ENCODE measurements at places on chromosomes 13 and 19. TPM values are rescaled to one million over a fixed set of nuclear protein-coding genes. Genes with fewer than 3 reads are reported as not detected.

DNA sequence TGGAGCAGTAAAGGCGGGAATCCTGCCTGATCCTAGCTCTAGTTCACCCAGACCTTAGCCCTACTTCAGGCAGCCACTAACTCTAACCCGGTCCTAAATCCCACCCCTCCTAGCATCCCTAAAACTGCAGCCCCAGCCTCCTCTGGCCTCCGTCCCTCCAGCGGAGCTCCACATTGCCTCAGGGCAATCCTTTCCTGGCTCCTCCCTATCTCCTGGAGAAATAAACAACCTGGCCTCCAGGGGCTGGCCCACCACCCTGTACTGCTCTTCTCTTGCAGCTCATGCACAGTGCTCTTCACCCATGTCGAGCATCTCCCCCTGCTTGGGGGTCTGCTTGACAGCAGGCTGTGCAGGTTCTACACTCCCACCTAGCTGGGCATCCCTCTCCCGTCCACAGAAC lies 6.7 kb downstream of the POU2F2 start:
- DNase-seq, result no peak

DNA sequence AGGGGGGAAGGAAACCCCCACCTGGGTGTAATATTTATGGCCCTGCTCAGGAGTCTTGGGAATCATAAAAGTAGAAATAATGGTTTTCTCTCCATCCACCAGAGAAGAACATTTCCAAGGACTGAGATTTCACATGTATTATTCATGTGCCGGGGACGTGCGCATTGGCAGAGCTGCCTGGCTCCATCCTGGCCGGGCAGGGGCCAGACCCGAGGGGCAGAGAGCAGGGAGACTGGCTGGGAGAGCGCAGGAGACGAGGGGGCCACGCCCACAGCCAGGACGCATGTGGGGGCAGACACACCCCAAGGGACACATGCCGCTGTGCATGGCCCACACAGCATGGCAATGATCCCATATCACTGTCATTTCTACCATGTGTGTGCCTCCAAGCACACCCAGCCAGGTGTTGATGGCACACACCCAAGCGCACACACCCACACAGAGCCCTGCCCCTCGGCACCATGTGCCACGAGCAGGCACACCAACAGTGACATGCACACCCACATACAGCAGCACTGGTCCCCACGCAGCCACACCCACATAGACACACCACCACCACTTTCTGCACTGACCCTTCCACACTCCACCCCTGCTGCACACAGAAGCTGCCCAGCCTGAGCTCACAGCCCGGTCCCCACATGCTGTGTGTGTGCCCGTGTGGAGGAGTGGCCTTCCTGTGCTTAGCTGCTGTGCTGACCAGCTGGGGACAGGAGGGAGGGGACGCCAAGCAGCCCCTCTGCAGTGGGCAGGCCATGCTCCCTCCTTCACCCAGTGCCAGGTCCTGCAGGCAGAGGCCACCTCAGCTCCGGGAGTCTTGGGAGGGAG lies 39.3 kb downstream of the CEBPG start:
- DNase-seq, result no peak

DNA sequence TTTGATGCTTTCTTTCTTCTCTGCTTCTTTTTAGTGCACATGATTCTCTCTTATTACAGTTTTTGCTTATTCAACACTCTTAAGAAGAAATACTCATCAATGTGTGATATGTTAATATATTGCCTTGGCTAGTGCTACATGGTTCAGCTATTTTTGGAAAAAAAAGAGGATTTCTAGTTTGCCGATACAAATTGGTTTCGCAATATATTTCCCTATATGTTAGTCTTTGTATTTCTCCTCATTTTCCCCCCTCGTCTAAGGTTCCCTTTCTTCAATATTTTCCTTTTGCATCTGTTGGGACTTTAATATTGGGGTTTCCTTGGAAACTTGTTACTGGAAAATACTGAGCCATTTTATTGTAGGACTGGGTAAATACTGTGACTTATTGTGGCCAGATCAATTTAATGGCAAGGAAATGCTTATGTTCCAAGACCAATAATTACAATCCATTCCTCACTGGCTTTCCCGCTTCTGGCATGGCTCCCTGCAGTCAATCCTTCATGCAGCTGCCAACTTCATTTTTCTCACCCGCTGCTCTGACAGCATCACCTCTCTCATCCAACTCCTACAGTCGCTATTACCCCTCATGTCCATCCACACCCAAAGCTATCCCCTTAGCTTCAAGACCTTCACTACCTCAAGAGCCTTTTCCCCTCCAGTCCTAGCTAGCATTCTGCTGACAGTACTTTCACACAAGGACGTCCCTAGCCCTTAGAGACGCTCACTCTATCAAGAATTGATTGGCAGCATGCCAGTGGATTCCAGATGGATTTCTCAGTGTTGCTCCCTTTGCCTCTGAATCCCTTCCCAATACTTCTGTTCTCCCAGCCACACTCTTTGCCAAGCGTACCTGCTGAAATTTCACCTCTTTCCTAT lies 280.1 kb upstream of the TMTC4 start:
- no peak for DNase-seq

- no peak for DNase-seq
Observed at GRCh38 chr13:44165221-44165888, 208.3 kb upstream of the SERP2 start.

- DNase-seq, result no peak
Observed at GRCh38 chr13:112934078-112934477, 34.9 kb upstream of the MCF2L start.

DNA sequence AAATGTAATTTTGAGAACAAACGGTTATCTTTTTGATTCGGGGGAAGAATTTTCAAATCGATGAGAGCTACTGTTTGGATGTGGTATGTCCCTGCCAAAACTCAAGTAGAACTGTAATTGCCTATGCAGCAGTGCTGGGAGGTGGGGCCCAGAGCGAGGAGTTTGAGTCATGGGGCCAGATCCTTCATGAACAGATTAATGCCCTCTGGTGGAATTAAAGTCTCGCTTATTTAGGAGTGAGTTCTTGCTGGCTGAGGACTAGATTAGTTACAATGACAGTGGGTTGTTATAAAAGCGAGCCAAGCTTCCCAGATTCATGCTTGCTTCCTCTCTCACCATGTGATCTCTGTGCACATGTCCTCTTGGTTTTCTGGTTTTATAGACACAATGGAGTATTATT lies 11.8 kb upstream of the PRR20A start:
- no peak for DNase-seq

GRCh38 chr19:48554385-48555091 lies 2.6 kb downstream of the SULT2B1 start:
- no peak for DNase-seq

GRCh38 chr19:20066861-20067260 lies 10.9 kb upstream of the ZNF90 start:
- DNase-seq, result no peak

DNA sequence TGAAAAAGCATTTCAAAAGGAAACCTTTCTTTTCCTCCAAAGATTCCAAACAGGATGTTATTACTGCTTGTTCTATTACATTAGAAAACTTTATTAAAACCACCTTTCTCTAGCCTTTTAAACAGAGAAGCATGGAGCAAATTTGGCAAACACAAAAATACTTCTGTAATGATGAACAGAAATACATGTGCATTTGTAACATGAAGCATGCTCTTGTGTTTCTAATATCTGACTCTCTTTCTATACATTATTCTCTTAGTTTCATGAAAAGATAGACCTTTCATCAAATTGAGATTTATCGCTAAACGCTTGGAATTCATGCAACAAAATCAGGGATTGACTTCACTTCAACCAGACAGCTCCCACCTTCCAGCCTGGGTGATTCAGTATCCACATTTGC lies 152.8 kb upstream of the IRS2 start:
- no peak for DNase-seq

DNA sequence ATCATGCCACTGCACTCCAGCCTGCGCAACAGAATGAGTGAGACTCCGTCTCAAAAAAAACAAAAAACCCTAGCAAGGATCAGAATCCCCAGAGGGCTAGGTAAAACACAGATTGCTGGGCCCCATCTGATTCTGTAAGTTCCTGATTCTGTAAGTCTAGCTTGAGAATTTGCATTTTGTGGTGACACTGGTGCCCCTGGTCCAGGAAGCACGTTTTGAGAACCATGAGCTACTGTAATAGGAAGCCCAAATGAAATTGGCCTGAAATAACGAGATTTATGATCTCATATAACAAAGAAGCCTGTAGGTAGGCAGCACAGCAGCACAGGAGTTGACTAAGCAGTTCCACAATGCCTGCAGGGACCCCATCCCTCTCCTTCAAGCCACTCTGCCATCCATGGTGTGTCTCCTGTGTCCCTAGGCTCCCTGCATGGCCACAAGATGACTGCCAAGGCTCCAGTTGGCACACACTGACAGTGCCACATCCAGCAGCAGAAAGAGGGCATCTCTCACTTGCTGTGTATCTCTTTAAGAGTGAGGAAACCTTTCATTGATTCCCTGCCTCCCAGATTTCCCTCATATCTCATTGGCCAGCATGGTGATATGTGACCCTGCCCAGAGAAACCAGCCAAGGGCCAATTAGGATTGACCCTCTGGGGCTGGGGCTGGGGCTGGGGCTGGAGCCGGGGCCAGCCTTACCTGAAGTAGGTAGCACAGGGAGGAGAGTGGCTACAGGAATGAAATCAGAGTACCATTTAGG lies 21.7 kb downstream of the SIPA1L3 start:
- DNase-seq, result no peak

DNA sequence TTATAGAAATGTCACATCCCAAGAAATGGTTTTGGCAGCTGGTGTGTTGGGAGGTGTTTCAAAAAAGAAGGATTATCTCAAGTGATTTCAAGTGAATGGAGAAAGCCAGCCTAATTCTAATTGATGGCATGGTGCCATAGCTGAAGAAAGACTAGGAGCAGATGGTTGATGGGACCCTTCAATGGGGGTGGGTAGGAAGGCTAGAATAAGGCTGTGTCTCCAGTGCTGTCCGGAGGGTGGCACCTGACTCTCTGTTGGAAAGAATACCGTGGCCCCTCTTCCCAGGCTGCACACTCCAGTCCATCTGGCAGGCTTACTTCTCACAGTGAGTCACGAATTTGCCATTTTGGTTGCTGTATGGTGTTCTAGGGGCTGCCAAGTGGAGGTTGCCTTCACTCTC lies 51.0 kb upstream of the GPR12 start:
- DNase-seq, result no peak

DNA sequence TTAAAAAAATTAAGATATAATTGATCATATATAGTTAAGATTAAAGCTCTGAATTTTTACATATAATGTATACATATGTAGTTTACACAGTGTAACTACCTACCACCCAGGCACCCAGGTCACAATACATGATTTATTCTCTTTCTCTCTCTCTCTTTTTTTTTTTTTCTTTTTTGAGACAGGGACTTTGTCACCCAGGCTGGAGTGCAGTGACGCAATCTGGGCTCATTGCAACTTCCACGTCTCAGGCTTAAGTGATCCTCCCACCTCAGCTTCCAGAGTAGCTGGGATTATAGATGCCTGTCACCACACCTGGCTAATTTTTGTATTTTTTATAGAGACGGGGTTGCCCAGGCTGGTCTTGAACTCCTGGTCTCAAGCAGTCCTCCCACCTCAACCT lies 18.8 kb upstream of the CLASRP start:
- no peak for DNase-seq

GRCh38 chr13:63351081-63351480 lies 1935.4 kb upstream of the PCDH20 start:
- DNase-seq, result no peak

- no peak for DNase-seq
Observed at GRCh38 chr13:91351980-91352379, 4.5 kb downstream of the MIR17HG start.

- DNase-seq, result no peak
Observed at GRCh38 chr13:85283408-85283807, 515.8 kb downstream of the SLITRK6 start.

- DNase-seq, result peak; percentile 40
Observed at GRCh38 chr13:101706651-101707050, 254.2 kb downstream of the ITGBL1 start.

DNA sequence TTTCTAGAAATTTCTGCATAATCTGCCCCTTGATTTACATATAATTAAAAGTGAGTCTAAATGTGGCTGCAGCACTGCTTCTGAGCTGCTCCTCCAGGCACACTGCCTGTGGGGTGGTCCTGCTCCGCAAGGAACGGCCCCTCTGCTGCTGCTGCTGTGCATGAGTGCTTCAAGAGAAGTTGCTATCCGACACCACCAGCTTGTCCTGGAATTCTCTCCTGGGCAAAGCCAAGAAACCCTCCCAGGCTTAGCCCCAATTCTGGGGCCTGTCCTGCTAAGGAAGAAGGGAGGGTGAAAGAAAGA lies 7.5 kb upstream of the PDCD5 start:
- DNase-seq, result no peak

DNA sequence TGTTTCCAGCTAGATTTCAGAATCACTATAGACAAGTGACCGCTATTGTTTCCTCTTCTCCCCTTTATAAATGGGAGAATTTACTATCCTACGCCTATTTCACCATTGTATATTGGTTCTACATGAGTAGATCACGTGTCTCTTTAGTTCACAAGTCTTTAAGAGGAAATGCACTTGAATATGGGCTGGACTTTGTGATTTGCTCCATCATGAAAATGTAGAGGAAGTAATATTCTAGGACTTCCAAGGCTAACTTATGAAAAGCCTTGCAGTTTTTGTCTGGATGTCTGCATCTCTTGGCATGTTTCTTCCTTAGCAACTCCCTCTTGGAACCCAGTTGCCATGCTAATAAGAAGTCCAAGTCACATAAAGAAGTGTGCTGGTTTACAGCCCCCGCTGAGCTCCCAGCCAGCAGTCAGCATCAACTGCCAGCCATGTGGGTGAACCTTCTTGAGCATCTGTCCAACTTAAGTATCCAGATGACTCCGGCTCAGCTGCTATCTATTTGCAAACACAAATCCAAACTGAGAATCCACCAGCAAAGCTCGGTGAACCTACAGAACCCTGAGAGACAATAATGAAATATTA lies 4.8 kb upstream of the FBXL3 start:
- no peak for DNase-seq

- DNase-seq, result no peak
Observed at GRCh38 chr19:49818649-49819370, 721 bp downstream of the MED25 start.

- no peak for DNase-seq
Observed at GRCh38 chr19:7863971-7864689, 10.1 kb downstream of the PRR36 start.

DNA sequence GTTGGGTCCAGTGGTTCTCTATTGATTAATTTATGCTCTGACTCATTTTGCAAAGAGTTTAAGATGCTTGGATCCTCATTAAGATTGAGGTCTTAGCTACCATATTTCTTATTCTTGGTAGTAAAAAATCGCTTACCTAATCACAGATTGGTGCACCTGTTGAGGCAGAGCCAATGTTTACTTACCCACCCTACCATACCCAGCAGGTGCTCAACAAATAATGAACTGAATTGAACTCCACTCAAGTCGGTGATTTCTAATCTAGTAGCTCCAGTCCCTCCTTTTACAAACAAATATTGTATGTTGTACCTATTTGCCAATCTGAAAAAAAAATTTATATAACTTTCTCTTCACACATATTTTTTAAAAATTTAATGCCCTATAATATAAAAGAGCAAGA lies 361.0 kb downstream of the FGF14 start:
- DNase-seq, result no peak

KLF5 gene
- 4.2 TPM for total RNA-seq

ZNF749 gene
- 8.2 TPM for total RNA-seq

LYL1 gene
- not detected for total RNA-seq

NKG7 gene
- not detected for total RNA-seq

SERP2 gene
- not detected for total RNA-seq
